ENCODE measurements at places on chromosomes 6 and 20.

DNA sequence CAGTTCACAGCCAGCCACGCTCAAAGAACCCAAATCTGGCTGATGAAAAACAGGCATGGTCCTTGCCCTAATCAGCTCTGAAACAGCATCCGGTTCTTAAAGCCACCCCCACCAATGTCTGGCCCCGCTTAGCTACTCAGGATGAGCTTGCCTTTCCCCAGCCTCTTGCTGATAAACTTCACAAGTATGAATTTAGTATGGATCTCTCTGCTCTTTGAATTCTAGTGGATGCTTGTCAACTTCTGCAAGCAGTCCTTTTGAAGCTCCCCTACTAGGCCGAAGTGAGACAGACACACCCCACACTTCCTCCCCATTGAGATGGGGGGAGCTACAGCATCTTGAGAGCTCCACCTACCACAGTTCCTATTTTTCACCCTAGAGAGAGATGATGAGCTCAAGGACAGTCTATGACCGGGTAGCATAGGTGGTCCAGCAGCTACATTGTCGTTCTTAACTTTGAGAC lies 36.7 kb downstream of the EBF4 start:
- DNase-seq: no peak

DNA sequence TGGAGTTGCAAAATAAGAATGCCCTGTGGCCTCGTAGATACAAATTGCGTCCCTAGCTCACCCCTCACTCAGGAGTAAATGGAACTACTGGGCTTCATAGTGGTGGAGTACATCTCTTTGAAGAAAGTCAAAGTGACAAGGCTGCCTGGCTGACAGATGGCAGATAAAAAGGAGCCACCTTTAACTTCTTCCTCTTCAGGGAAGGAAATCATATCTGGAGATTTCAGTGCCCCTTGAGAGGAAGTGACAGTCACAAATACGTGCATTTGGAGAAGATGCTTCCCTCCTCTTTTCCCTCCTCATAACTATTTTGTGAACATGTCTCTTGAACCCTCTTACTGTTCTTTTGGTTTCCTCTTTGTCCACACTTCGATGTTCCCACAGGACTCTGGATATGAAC lies 43.2 kb downstream of the PPP1R3G start:
- no peak for DNase-seq

- DNase-seq: no peak
Observed at GRCh38 chr6:152087096-152087495, 279.6 kb downstream of the ESR1 start.

DNA sequence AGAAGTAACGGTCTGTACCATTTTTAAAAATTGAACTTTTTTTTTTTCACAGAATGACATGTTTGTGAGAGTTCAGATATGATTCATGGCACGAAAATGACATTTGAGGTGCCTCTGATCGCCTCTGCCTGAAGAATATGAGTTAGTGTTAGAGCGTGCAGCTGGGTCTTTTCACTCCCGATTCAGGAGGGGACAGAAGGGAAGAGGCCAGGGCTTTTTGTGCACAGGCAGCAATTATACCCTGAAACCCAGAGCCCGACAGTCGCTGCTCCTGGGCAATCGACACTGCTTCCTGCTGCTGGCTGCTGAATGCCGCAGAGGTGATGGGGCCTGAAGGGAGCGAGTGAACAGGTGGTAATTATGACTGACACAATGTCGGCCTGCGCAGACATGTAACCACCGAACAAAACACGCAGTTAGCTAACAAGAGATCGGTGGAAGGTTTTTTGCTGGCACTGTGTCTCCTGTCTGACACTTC lies 652.0 kb upstream of the NOX3 start:
- DNase-seq: no peak

DNA sequence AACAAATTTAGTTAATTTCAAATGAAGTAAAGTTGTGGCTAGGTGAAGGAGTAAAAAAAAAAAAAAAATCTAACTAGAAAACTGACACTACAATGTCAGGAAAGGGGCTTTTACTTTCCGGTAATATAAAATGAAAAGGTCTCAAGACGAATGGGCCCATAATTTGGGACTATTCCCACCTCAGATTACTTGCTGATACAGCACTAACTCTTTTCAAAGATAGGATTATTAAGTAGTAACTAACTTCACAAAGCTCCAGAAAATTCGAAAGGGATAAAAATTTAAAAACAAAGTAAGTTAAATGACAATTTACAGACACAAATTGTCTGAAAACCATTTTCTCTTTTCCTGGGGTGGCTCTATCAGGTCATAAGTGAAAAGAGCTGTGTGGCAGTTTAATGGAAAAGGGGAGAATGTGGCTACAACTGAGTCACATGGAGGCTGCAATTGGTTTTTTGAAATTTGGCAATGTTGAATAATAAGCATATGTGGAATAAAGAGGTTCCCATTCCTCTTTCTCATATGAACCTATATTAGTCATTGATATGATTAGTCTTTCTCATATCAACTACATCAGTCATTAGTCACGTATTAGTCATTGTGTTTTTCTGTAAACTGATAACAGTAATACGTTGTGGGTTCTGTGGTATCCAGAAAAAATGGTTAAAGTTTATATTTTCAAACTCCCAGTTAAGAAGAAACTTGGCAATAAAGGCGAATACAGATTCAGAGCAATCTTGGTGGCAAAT lies 78.0 kb downstream of the RWDD2A start:
- DNase-seq: no peak

GRCh38 chr6:129680633-129681032 lies 29.3 kb downstream of the ARHGAP18 start:
- no peak for DNase-seq

DNA sequence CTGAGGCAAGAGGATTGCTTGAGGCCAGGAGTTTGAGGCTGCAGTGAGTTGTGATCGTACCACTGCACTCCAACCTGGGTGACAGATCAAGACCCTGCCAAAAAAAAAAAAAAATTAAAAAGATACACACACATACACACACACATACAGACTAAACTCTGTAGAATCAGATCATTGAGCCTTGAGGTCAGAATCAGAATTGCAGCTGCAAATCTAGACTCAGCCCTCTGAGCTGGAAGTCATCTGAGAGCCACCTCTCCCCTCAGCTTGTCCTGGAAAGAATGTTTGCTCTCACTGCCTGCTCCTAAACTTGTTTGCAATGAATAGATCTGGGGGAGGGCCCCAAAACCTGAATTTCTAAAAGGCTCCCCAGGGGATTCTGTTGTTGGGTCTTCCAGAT lies 41.4 kb upstream of the ANGPT4 start:
- no peak for DNase-seq

DNA sequence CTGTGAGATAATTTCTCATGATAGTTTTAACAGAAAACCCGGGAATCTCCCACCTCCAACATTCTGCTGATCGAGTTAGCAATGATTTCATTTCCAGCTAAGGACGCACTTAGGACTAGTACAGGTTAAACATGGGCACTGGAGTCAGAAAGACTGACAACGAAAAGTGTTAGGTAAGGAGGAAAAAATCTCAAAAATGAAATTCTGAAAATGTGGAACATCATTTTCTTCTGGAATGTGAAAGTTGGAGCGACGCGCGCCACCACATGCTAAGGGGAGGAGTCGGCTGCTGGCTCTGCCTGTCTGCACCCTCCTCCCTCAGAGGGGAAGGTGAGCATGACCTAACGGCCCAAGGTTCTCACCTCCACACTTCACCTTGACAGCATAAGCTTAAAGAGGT lies 221.6 kb upstream of the KCNG1 start:
- DNase-seq: no peak

- DNase-seq: no peak
Observed at GRCh38 chr6:1605893-1606779, 3.6 kb upstream of the FOXC1 start.

DNA sequence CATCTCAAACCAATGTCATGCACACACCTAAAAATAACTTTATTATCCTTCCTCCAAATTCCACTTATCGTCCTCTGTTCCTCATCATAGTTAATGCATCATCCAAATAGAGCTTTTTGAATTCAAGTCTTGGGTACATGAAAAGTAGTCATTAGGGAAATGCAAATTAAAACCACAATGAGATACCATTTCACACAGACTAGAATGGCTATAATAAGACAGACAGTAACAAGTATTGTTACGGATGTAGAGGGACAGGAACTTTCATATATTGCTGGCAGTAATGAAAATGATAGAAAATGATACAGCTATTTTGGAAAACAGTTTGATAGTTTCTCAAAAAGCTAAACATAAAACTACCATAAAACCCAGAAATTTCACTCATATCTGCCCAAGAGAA lies 59.1 kb downstream of the FHL5 start:
- DNase-seq: no peak

GRCh38 chr6:170042123-170042522 lies 248.8 kb downstream of the DLL1 start:
- no peak for DNase-seq

GRCh38 chr6:27311806-27312145 lies 297 bp downstream of the POM121L2 start:
- no peak for DNase-seq

- no peak for DNase-seq
Observed at GRCh38 chr20:37733416-37733815, 39.6 kb downstream of the CTNNBL1 start.

GRCh38 chr6:90127595-90127994 lies 169.0 kb downstream of the BACH2 start:
- DNase-seq: no peak

- no peak for DNase-seq
Observed at GRCh38 chr6:13431059-13431656, 56.2 kb downstream of the GFOD1 start.

GRCh38 chr6:56366141-56366852 lies 118.9 kb upstream of the COL21A1 start:
- DNase-seq: no peak

DNA sequence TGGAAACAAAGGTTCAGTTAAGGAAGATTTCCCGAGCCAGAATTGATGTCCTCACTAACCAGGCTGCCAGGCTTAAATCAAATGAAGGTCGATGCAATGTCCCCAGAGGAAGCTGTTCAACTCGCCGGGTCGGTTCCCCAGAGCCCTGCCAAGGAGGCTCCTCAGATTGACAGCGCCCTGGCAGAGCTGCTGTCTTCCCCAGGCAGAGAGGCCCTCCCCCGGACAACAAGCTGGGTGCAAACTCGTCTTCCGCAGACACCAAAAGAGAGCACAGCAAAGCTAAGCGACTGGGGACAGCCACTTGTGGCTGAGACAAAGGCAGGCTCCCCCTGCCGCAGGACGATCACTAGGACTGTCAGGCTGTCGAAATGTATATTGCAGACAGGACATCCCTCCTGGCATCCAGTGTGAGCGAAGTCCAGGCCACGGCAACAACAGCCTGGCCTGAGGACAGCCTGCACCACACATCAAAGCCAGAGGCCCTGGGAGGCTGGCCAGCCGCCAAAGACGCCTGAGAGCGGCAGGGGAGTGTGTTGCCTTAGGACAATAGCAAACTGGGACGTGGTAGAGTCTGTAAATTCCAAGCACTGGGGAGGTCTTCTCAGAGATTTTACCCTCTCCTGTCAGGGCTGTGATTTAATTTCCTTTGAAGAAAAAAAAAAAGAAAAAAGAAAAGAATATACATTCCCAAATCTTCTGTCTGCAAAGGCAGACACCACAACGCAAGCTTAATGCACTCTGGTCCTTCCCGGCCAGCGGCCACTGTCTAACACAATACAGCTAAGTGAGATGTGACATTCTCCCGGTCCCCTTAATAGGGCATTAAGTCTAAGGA lies 99.1 kb downstream of the HIVEP2 start:
- DNase-seq: peak; percentile 84

DNA sequence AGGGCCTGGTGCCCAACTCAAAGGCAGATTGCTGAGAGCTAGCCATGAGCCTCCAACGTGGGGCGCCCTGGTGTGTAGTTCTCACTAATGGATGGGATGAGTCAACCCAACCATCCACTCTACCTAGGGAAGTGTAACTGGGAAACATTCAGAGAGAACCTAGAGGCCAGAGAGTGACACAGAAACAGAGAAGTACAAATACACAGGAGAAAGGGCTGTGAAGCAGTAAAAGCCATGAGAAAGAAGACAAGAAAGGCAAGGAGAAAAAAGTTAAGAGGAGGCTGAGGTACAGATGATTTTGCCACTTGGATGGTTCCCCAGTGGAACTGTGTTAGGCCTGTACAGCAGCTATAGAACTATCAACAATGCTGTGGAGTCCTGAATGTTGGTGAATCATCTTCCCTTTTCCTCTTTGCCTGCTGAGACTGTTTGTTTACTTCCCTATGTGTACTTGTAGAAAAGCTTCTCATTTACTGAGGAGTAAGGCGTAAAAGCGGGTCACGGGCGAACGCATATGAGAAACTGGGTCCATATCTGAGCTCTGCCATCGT lies 39.0 kb downstream of the MAN1A1 start:
- DNase-seq: no peak

GRCh38 chr20:62120990-62121775 lies 1.1 kb upstream of the LSM14B start:
- DNase-seq: no peak

DNA sequence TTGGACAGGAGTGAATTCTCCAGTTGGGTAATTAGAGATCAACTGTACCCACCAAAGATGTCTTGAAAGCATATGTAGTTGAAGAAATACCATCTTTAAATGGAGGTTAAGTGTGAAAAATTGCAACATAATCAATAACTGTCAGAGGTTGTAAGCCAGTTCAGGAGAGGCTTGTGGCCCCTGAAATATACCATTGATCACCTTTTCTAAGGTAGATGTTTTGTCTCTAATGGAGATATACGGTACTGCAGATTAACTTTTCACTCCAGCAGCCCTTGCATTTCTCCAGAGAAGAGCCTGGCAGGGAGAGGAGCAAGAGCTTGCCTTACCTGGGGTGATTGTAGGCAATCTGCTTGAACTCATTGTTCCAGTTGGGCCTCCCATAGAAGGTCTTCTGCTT lies 48.8 kb downstream of the NOX3 start:
- no peak for DNase-seq

Data from suprapubic skin (tissue), 4 donors.